ENCODE measurements at places on chromosomes 13 and 19. TPM values are rescaled to one million over a fixed set of nuclear protein-coding genes. Genes with fewer than 3 reads are reported as not detected.

Gene PCID2
- 48.0 TPM for total RNA-seq

Gene NLRP4
- not detected for total RNA-seq

Gene ADGRL1
- 8.5 TPM for total RNA-seq

Gene GSX1
- not detected for total RNA-seq

Gene CPB2
- total RNA-seq: not detected

Gene PRKACA
- 62.7 TPM for total RNA-seq

Gene STARD13
- 33.6 TPM for total RNA-seq

Gene RASAL3
- 38.5 TPM for total RNA-seq

Gene KASH5
- total RNA-seq: not detected

Gene PTGER1
- 0.19 TPM for total RNA-seq
